ENCODE measurements at places on chromosomes 5 and 9.

- DNase-seq = no peak
These were observed 3.7 kb downstream of the KIF3A start for GRCh38 chr5:132733499-132734148.

GRCh38 chr5:176733406-176734262 lies 76.7 kb upstream of the UNC5A start:
- no peak for DNase-seq

GRCh38 chr9:101050650-101051049 lies 22.1 kb downstream of the PLPPR1 start:
- DNase-seq = no peak

- peak; percentile 69 for DNase-seq
These were observed at the start of gene AIF1L for GRCh38 chr9:131096269-131097125. Gene AIF1L, plus strand, starts transcription at chr9:131096531. Its CDS starts 99 bp downstream, at chr9:131096630.

- no peak for DNase-seq
These were observed at the start of gene ABCA2 for GRCh38 chr9:137027369-137028262. Gene ABCA2, minus strand, starts transcription at chr9:137028237. Its CDS starts 97 bp downstream, at chr9:137028140.

DNA sequence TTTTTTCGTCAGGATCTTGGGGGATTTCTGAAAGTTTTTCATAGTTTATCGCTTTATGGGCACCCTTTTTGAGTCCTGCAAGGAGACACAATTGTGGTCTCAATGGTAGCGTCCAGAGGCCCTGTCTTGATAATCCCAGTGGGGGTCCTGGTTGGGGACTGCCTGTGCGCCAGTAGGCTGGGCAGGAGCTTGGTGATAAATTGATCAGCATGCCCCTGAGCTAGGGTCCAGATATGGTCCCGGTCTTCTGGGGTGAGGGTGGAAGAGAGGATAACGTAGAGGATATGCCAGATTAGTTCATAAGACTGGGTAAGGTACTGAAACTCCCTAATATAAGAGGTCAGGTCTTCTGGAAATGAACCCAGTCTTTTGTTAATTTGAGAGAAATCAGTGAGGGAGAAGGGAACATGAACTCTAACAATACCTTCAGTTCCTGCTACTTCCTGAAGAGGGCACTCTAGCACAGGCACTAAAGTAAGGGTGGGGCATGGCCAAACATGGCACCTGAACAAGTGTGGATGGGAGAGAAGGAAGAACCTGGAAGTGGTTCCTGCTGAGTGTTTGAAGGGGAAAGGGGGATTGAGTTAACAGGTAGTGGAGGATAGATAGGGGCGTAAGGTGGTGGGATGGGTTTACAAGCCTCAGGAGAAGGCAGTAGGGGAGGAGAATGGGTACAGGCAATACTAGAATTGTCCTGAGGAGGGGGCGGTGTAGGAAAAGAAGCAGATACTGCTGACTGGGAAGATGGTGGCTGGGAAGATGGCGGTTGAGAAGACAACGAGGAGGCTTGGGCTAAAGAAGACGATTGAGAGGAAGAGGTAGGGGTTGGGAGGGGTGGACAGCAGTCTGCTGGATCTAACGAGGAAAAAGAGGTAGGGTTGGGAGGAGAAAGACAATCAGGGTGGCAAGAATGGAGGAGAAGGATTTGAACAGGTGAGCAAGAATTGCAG lies 33.8 kb upstream of the ANXA2R start:
- DNase-seq = peak; percentile 14

Data from tongue (tissue), 3 donors.